ENCODE measurements at places on chromosomes 5 and 9.

DNA sequence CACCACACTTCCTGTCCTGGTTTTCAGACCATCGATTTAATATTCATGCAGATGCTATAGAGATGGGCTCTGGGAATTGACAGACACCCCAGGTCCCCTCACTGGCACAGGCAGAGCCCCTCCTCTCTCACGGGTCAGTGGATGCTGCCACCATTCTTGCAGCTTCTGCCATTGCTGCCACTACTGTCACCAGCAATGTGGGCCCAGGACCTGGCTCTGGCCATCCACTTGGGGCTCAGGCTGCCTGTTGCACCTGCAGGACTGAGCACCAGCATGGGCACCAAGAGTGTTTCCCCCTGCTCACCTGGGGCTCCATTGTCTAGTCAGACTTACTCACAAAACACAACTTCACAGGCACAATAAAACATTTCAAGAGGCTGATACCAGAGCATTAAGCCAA is 479.0 kb upstream of the ZNF608 start:
- no peak for DNase-seq

GRCh38 chr9:120655005-120655622 is 59.2 kb downstream of the MEGF9 start:
- DNase-seq: no peak

- DNase-seq: no peak
Measured at GRCh38 chr9:28287455-28287854, 714.2 kb upstream of the C9orf72 start.

GRCh38 chr9:87554976-87555375 is 57.3 kb downstream of the DAPK1 start:
- DNase-seq: no peak

DNA sequence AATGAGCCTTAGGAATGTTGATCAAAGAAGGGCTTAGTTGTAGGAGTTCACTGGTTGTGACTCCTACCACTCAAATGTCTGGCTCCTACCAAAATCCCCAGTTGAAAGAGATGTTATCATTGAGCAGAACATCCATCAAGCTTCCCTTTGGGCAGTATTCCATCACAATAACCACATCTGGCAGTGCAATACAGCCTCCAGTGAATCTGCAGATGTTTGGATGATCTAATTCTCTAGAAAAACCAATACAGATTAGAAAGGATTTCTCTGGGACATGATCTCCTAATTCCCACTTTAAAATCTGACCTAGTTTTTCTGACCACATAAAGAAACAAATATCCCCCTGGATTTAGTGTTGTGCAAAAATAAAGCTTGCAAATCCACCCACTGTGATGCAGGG is 81.6 kb downstream of the TMEM215 start:
- no peak for DNase-seq

DNA sequence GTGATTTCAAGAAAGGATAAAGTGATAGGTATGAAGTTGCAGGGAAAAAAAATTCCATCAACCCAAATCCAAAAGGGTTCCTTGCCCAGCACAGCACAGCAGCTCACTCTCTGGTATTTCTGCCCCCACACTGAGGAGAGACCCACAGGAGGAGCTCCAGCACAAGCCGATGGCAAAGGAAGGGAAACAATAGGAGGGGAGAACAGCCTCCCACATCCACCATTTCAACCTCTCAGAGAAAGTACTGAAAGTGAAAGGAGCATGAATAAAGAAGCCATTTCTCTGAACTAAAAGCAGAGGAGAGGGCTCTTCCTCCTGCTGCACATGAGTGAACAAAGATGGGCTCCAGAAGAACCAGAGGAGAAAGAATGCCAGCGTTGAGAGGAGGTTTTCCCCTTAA is 54.9 kb upstream of the ZSWIM6 start:
- no peak for DNase-seq
